Astrocyte (in vitro differentiated cells and primary cell): ENCODE measurements at places on chromosomes 16 and 17.

DNA sequence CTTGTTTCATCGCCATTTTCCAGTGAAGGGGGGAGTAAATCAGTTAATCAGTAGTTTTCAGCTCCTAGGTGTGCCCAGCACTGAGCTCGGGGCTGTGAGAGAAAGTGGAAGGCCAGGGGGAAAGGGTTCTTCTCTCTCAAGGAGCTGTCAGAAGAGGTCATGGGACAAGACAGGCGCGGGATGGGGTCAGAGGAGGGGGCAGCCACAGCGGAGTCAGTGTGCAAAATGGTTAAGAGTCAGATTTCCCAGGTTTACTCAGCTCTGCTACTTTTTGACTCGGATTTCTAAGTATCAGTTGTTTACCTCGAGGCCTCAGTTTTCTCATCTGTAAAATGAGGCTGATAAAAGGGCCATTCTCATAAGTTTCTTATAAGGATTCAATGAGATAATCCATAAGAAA is 4.3 kb upstream of the XYLT1 start:
- no peak for DNase-seq

DNA sequence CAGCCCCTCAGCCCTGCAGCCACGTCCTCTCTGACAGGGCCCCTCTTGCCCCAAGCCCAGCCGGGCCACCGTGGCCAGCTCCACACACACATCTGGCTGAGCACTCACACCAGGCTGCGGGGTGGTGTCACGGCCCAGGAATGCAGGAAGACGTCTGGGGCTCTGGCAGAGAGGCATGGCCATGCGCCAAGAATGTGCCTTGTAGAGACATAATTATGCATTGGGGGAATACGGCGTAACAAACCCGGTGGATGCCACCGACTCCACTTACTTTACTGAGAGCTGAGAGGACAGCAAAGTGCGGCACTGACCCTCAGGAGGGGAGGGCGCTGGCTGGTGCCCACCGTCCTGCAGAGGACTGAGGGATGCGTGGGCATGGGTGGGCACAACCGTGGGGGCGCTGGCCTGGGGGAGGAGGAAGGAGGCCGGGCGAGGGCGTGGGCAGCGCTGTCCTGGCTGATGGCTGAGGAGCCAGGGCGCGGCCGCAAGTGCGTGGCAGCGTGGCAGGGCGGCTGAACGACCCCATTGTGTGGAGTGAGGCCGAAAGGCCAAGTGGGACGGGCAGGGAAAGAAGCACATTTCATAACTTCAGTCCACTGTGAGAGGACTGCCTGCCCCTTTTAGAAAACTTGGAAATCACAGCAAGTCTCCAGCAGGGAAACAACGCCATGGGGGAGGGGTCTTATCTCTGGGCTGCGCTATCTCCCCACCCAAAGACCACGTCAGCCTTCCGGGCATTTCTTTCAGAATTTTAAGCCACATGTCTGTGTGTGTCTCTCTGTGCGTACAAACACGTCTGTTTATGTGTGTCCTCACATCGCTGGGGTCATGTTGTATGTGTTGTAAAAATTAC is 30.6 kb downstream of the METRNL start:
- DNase-seq = peak; percentile 95

DNA sequence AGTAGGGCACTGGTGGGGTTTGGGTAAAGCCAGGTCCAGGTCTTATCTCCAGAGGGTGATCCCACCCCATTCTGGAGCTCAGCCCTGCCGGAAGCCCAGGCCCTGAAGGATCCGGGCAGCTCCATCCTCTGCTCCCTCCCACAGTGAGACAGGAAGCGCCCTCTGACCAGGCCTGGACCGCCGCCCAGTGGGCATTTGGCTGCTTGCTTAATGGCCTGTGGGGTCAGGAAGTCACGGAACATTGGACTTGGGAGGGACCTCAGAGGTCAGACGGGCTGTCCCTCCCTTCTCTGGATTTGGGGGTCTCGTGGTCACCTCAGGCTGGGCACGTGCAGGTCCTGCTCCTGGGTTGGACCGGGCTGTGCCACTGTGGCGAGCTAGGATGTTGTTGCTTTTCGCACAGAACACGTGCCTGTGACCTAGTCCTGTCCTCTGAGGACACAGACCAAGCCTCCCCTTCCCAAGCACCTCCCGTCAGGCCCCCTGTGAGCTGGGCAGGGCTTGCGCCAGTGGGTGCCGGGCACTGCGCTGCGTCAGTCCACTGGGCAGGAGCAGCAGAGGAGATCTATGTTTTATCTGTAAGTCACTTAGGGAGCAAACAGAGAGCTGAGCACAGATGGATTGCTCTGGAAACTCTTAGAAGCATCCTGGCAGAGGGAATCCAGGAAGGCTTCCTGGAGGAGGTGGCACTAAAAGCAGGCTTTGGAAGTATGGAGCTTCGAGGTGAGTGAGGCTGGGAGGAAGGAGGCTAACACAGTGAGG is 49.4 kb upstream of the GSE1 start:
- DNase-seq = no peak

DNA sequence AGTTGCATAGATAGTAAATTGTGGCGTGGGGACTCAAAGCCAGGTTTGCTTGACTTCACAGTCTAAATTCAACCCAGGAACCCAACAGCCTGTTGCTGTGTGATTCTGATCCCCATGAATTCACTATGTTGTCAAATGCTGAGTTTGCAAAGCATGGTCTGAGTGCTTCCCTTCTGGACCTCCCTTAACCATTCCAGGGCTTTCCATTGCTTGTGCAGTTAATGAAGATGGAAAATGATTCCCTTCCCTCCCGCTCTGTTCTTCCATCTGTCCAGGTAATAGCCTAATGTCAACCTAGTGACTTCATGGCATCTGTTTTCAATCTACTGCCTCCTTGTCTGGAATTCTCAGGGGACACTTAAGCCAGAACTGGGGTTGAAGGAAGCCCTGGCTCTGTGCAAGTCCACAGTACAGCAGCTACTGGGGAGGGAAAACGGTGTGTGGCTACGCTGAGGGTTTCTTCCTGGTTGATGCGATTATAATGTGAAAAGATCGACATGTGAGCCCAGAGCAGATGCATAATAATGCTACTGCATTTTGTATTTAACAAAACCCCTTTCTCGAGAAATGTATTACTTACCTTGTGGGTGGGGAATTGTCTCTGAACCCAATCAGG is 206.7 kb downstream of the CDH13 start:
- no peak for DNase-seq

DNA sequence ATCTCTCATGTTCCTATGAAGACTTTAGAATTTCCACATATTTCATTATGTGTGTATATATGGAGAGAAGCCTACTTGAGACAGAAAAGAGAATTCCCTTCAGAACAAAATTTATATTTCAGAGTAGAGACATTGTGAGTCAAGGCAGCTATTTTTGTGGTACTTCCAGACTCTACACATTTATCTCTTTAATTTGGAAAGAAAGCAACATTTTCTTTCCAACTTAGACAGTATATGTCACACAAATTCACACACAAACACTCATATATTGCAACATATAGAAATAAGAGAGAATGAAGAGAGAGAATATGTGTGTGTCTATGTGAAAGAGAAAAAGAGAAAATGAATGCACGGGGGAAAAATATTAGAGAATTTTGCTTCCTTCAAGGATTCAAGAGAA is 158.8 kb downstream of the CDH8 start:
- DNase-seq = no peak

- DNase-seq = no peak
Measured at GRCh38 chr17:41869426-41869825, 4.2 kb upstream of the KLHL11 start.

GRCh38 chr16:79159261-79160049 is 441.1 kb downstream of the MAF start:
- DNase-seq = no peak

- DNase-seq = no peak
Measured at GRCh38 chr16:77917971-77918370, 104.4 kb upstream of the CLEC3A start.

DNA sequence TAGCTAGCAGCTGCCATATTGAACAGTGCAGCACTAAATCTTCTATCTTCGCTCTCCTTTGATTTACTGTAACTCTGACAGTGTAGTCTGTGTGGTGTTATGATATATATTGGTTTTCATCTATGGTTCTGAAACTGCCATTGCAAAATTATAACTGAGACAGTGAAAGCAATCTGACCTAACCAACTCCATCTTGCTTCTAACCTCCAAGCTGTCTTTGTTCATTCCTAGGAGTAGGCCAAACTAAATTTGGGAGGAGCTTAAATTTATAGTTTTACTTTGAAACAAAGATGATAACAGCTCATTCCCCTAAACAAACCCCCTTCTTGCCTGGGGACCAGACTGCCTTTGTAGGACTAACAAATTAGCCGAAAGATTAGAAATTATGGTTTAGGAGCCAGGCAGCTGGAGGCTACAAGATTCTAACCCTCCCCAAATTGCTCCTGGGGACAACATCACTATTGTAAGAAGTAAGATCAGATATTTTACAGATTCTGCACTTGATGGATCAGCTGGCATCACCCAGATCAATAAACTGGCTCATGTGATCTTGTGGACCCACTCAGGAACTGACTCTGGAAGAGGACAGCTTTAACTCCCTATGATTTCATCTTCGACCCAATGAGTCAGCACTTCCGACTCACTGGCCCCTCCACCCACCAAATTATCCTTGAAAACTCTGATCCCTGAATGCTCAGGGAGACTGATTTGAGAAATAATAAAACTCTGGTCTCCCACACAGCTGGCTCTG is 47.0 kb upstream of the FBXO47 start:
- DNase-seq = peak; percentile 60
